Activated T-helper 1 cell treated with anti-CD3 and anti-CD28 coated beads, Interleukin-12 subunit alpha, Interleukin-12 subunit beta, Interleukin-2, Interleukin-4 antibody, amounts not matched to agents 30 ng/mL and 10 ng/mL and 1 ng/mL, durations not matched to agents 14 hours and 24 hours and 36 hours (primary cell): ENCODE measurements at places on chromosomes 5 and 9. TPM values are rescaled to one million over a fixed set of nuclear protein-coding genes. Genes with fewer than 3 reads are reported as not detected.

DNA sequence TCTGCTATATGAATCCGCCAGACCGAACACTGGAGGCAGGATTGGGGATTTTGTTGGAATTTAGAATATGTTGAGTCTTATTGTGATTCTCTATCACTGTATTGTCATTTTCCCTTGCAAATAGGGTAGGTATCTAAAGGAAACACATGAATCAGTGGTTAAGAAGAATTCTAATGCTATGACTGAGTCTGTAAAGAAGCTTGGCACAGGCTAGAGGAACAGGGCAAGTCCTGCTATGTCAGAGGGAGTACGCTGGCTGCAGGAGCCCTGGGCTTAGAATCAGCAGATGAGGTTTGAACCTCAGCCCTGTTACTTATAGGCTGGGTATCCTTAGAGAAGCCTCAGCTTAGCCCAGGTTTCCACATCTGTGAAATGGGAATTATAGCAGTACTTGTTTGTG, 198.1 kb downstream of the NR3C1 start:
- no peak for DNase-seq

- DNase-seq, result no peak
These were observed 1.1 kb downstream of the MAML1 start for GRCh38 chr5:179733772-179734126.

DNA sequence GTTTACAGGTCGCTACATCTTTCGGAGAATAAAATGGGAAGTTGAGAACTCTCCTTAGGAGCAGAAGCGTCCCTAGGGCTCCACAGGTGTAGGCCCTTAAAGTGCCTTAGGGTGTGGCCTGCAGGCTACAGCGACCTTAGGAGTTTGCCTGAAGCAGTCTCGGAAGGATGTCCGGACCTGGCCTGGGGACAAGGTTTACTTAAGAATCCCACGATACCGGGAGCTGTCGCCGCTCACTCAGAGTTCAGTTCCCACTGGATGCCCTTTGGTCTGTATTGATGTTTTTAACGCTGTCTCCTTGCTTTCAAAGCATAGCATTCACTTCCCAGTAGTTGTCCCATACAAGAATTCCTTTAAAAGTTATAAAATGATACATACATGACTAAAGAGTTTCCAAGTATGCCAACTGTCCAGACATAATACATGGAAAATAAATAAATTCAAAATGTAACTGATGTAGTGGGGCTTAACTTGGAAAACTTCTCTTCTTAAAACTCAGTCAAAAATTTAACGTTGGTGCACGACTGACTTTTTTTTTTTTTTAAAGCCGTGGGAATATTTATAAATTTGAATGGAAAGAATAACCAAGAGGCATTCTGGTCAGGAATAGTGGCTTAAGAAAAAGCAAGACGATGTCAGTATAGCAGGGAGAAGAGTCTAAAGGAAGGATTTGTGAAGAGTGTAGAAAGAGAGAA, 848 bp downstream of the RAD50 start:
- DNase-seq, result peak; percentile 8

GRCh38 chr5:94910721-94911120, 292.3 kb downstream of the SLF1 start:
- no peak for DNase-seq

DNA sequence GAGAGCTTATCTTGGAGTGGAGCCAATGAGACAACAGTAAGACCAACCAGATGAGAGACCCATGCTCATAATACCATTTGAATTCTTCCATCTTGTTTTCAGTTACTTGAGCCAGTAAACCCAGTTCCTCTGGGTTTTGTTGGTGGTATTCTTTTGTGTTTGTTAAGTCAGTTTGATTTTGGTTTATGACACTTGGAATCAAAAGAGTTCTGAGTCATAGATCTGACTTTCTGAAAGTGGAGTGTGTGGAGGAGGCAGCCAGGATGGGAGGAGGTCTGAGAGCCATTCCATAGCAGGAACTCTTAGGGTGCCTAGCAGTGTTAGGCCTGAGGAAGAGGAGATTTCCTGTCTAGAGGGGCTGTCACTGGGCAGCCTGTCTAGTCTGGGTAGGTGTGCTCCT, 24.6 kb upstream of the PANK3 start:
- DNase-seq, result no peak

GRCh38 chr9:35110327-35110761, 5.3 kb downstream of the ATOSB start:
- DNase-seq, result no peak

GRCh38 chr9:37668116-37668601, 17.4 kb downstream of the FRMPD1 start:
- DNase-seq, result no peak

DNA sequence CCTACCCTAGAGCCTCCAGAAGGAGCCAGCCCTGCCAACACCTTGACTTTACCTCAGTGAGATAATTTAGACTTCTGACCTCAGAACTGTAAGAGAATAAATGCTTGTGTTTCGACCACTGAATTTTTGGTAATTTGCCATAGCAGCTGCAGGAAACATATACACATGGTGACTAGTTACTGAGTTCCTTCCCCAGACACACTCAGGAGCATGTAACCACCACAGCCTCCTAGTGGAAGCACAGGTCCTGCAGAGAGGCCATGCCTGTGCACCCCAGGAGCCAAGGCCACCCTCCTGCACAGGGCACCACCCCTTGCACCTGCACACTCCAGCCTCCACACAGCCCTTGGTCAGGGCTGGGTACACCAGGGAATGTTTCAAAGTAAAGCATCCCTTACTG, 7.6 kb upstream of the CAMSAP1 start:
- no peak for DNase-seq

DNA sequence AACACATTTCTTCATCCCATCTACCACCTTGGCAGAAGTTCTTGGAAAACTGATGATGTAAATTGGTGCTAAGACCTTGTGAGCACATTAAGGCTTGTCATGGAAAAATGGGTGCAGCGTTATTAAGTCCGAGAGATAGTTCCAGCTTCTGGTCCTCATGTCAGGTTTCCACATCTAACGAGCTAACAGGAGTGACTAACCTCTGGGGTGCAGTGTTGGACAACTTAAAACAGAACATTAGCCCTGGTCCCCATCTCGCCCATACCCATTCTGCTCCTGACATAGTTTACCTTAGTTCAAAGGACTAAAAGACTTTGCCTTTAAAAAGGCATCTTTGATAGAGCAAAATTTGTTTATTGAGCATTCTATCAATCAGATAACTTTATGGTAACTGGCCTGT, 128.0 kb downstream of the SLC1A3 start:
- DNase-seq, result no peak

DNA sequence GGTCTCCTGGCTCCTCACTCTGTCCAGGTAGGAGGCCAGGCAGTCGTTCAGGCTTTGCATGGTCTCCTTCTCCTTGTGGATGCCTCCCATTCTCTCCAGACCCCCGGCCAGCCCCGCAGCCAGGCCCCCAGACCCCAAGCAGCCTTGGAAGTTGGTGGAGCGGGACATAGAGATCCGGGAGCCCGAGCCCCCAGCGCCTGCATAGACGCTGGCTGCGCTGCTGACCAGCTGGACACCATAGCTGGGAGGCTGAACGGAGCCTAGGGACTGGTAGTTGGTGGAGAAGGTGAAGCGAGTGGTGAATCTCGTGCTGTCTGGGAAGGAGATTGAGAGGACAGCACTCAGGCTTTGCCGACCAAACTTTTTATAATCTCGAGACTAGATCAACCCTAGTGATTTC, 35.9 kb downstream of the FOXI1 start:
- DNase-seq, result no peak

DNA sequence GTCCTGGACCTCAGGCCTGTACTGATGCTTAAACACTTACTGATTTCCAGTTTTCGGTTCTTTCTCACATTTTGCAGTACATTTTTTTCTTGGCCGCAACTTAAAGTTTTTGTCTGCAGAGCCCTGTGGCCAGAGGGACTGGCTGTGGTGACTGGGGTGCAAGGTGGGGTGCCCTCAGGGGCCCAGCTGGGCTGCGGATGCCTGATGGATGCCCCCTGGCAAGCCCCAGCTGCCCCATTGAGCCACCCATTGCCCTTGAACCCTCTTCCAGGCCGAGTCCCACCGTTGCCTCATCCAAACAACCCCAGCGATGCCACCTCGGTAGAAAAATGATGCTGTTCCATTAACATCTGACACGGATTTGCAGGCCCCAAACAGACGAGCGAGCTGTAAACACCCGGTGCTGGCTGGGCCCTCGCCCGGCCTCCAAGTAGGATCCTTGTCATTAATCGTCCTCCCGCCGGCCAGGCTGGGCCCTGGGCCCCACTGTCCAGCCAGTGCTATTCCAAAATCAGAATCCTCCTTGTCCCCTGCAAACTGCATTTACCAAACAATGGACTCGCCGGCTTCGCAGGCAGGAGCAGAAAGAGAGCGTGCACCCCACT, 107.9 kb downstream of the PHF2 start:
- DNase-seq, result no peak

DNA sequence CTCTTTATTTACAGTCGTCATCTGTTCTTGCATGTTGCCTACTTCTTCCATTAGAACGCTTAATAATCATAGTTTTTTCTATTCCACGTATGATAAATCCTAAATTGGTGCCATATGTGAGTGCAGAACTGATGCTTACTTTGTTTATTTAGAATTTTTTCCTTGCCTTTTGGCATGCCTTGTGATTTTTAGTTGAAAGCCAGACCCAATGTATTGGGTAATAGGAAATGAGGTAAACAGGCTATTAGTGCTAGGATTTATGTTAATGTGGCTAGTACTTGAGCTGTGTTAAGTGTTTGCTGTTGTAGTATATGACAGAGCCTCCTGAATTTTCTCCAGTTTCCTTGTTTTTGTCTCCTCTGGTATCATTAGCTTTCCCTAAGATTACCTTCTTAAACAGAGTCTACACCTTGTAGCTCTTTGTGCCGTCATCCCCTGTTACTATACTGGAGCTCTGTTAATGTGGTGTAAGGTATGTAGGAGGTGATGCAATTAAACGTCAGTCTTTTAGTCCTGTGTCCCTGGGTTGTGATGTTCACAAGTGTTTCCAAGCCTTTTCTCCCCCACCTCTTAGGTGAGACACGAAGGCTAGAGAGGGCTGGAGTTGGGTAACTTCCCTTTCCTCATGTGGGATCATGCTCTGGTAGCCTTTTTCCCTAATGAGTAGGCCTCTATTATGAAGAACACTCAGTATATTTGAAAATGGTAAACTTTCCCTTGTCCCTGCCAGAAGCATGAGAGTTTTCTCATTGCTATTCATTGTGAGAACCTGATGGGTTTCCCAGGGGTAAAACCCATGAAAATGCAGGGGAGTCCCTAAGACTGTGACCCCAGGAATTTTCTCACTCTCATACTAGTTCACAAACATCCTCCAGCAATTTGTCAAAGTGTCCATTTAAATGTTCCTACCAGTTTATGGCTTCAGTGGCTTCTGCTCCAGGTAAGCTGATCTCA, 21.2 kb downstream of the SPATA31D3 start:
- no peak for DNase-seq

GRCh38 chr5:147629196-147629595, 119.3 kb upstream of the DPYSL3 start:
- DNase-seq, result no peak

GRCh38 chr9:91503673-91504081, 80.0 kb upstream of the NFIL3 start:
- DNase-seq, result no peak

GRCh38 chr9:99093492-99093791, 11.5 kb upstream of the TGFBR1 start:
- peak; percentile 31 for DNase-seq

- DNase-seq, result no peak
These were observed 32.2 kb downstream of the ANXA6 start for GRCh38 chr5:151125421-151125820.

GRCh38 chr9:69546265-69546664, 125.9 kb downstream of the APBA1 start:
- DNase-seq, result no peak

The GLIPR2 gene
- 26.3 and 27.5 TPM in 2 replicates for total RNA-seq

The ZNF879 gene
- total RNA-seq, result 2.2 and 4.2 TPM in 2 replicates

The GNE gene
- 21.7 and 22.7 TPM in 2 replicates for total RNA-seq

The MCTP1 gene
- not detected in 2 replicates for total RNA-seq

The ZFP2 gene
- total RNA-seq, result 0.07 and 0.41 TPM in 2 replicates

The IFNA21 gene
- not detected in 2 replicates for total RNA-seq

The PCDHA6 gene
- not detected in 2 replicates for total RNA-seq
